Large intestine (tissue), 12 donors: ENCODE measurements at places on chromosomes 11 and 22. TPM values are rescaled to one million over a fixed set of nuclear protein-coding genes. Genes with fewer than 3 reads are reported as not detected.

- DNase-seq = no peak
These were observed 261.4 kb downstream of the KCNA4 start for GRCh38 chr11:29755474-29755873.

DNA sequence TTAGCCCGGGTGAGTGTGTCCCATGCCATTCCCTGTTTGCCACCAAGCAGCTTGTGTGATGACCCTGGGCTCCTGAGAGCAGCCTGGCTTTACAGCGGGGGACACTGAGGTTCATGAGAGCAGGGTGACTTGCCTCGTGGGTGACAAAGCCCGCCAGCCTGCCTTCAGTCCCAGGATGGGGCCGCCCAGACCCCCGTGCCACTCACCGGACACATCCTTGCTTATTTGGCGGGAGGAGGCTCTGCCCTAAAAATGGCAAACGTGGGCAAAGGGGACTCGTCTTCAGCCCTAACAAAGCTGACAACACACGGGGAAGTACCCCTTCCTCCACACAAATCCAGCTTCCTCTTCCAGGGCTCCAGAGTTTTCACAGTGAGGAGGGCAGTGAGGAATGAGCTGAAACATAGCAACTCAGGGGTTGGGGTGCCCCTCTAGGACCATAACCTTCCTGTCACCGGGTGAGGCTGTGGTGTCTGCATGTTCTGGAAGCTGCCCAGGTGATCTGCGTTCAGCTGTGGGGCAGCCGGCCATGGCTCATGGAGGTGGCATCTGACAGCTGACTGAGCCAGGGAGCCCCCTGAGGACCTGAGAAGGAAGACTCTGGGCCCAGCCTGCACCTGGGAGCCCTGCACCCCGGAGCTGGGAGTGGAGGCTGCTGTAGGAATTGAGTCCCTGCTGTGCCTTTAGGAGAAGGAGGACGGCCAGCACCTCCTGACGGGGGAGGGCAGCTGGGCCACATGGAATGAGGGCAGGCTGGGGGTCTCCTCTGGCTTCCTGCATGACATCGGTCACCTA, 16.7 kb downstream of the RIBC2 start:
- DNase-seq = no peak

GRCh38 chr11:128324051-128324481, 263.3 kb downstream of the ETS1 start:
- no peak for DNase-seq

DNA sequence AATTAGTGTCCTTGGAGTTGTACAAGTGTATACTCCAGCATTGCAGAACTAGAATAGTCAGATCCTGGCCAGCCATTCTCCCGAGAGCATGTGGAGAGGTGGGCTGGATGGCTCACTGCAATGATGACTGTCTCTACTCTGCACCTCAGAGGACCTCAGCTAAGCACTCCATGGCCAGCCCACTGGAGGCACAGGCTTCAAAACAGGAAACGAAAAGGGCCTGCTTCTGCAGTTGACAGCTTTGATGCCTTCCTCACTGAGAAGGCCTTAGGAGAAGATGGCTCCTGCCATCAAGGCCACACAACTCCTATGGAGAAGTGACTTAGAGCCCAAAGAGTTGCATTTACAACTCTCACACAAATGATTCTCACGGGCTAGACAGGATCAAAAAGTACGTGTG, 9.1 kb downstream of the POLD4 start:
- no peak for DNase-seq

- DNase-seq = no peak
These were observed 72.9 kb upstream of the EED start for GRCh38 chr11:86171627-86172026.

GRCh38 chr22:28802595-28803123, 2.3 kb upstream of the XBP1 start:
- no peak for DNase-seq

DNA sequence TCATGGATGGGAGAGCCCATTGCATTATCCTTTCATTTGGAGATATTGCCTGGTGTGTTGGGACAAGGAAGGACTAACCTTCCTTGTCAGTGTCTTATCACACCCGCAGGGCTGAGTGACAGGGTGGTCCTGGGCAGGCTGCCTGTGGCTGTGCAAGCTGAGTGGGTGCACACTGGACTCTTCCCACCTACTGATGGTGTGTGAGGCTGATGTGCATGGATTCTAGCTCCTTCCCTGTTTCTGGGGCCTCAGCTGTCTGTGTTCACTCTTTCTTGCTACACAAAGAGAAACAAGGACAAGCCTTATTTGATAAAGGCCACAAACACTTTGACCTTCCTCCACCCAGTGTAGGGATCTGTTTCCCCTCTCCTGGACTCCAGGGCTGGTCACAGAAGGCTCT, 22.0 kb downstream of the TBX1 start:
- no peak for DNase-seq

The CCDC188 gene
- 2.7 TPM for polyA plus RNA-seq

The SLC22A12 gene
- 0.03 TPM for polyA plus RNA-seq

The LINC01488 gene
- 0.09 TPM for polyA plus RNA-seq

The TMEM191B gene
- 8.1 TPM for polyA plus RNA-seq

The IL18BP gene
- 10.7 TPM for polyA plus RNA-seq
